Renal cortical epithelial cell (primary cell): ENCODE measurements at places on chromosomes 5 and 9. TPM values are rescaled to one million over a fixed set of nuclear protein-coding genes. Genes with fewer than 3 reads are reported as not detected.

DNA sequence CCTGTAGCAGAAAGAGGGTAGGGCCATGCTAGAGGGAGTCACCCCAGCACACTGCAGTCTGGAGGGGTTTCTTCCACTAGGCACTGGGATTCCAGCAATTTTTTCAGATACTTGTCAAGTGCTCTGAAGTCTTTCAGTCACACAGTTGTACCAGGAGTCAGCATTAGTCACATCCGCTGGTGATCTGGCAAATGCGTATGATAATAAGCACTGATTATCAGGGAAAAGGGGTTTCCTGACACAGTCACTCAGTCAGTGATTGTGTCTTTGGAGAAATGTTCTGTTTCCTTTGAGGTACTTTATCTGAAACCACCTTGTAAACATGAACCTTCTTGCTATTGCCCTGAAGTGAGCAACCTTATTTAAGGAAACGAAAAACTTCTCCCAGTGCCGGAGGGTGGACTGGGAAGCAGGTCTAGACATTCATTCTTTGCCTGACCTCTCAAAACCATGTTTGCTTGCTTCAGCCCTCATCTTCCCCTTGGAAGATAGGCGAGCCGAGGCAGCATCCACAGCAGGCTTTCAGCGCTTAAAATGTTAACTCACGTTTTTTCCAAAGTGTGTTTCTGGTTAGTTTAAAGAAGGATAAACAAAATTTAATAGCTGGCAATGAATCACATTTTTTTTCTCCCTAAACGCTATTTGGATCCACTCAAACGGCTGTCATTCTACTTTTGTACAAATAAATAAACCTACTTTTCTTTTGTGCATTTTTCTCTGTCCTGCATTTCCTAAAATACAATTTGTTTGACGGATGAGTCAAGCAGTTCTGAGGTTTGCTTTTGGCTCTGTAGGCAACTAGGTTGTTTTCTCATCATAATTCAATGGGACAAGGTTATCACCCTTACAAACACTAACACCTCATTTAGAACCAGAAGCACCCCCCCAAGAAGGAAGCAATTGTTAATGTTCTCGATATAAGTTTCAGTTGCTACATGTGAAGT is 77.7 kb downstream of the FOXD1 start:
- DNase-seq = peak; percentile 98

DNA sequence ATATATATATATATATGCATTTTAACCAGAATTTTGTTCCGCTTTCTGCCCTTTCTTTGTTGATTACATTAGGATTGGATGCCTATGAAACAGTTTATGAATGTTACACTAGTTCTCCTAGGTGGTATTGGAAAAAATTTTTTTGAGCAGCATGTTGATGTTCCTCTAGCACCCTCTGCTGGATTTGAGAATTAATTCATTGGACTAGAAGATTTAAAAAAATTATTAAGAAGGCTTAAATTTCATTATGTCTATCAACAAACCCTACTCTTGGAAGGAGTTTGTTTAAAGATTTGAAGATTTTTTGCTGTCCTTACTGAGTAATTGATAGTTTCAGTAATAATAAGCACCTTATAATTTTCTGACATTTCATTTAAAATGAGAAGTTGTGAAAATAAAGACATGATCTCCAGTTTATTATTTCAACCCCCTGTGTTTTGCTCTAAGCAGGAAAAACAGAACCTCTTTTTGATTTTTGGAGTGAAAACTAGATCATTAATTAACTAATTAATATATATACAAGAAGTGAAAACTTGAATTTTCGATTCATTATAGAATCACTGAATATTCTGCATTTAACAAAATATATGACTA is 89.6 kb downstream of the CCDC171 start:
- DNase-seq = peak; percentile 63

DNA sequence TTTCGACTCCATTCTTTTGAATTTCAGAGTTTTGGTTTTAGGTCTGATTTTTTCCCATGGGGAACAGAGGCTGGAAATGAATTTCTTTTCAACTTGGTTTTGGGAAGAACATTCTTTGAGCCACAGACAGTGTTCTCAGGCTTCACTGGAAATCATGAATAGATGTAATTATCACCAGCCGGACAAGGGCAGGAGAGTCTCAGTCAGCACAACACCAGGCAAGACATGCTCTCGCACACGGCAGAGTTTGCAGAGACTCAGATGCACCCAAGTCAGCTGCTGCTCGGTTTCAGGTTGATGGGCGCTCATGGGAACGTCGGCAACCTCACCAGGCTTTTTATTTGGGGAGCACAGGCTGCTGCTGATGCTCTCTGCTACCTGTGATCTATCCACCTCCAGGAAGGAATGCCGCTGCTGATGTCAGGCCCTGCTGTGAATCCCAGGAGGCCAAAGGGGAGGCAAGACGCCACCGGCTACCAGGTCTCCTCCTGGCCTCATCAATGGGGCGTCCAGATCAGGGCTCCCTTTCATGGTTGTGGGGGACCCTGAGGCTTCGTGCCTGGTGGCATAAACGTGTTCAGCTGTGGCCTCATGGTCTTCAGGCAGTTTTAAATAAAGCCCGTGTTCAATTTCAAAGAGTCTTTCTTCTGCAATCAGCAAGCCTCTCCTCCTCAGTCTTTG is 332.3 kb upstream of the IRX4 start:
- DNase-seq = no peak

DNA sequence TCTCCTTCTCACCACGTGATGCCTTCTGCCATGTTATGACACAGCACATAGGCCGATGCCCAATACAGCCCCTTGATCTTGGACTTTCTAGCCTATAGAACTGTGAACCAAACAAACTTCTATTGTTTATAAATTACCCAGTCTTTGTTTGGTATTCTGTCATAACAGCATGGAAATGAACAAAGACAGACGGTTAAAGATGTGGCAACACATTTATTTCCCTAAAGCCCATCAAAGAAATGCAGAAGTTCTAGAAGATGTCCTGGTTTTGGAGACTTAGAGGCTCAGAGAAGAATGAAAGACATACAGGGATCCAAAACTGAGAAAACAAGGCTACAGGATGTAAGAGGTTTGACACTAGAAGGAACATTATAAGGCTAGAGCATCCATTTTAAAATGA is 600.8 kb upstream of the DAB2 start:
- DNase-seq = no peak

- DNase-seq = no peak
Observed at GRCh38 chr5:131371835-131372234, 108.0 kb downstream of the CDC42SE2 start.

DNA sequence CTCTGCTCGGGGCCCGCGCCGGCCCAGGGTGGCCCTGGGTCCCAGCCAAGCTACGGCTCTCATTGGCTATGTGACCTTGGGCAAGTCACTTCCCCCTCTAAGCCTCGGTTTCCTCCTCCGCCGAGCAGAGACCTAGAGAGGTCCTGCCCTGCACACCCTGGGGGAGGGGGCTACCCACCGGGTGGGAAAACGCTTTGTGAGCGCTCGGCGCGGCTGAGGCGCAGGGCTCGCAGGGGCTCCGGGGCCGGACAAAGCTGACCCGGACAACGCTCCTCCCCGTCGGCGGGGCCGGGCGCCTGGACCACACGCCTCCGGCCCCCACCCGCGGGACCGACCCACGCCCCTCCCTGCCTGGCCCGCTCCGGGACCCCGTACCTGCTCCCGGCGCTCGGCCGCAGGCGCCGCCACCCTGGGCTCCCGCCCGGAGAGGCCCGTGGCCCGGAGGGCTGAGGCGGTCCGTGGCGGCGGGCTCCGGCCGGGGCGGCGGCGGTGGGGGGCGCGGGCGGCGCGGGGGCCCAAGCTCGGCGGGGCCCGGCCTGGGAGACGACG is 85.7 kb upstream of the MELK start:
- DNase-seq = no peak

DNA sequence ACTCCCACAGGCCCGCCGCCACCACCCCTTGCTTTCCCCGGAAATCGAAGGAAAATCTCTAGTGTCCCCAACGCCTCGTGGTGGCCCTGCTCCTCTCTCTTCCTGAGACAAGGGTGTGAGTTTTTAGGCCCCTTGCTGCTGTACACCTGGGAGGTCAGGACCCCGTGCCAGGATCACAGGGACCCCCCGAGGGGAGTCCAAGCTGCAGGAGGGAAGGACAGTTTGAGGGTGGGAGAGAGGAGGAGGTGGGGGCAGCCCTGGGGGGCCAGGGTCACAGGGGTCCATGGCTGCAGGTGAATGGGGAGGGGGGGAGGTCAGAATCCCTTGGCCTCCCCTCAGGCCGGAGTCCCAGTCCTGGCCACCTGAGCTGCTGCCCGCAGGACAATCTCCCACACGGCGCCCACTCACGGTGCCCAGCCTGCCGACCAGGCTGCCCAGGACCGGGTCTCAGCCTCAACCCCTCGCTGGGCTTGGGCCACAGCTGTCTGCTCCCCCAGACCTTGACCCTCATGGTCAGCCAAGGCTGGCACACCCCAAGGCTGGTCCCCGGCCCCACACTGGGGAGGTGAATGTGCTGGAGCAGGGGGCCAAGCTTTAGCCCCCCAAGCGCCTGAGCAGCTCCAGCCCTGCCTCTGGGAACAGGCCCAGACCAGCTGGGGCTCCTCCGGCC is 19.9 kb downstream of the TPPP start:
- DNase-seq = no peak

DNA sequence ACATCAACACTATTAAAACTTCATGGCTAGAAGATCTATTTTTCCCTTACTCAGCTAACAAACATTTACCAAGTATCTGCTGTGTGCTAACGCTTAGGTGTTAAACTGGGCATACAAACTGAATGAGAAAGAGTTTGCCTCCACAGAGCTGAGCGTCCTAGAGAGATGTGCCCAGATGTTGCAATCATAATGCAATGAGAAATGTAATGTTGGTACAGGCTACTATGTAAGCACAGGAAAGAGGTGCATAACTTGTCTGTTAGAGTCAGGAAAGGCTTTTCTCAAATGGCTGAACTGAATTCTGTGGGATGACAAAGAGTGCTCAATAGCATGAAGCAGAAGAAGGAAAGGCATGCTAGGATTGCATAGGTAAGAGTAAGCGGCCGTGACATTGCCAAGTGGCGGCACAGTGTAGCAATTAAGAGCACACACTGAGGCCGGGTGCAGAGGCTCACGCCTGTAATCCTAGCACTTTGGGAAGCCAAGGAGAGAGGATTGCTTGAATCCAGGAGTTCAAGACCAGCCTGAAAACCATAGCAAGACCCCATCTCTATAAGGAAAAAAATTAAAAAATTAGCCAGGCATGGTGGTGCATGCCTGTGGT is 137.8 kb downstream of the MEF2C start:
- peak; percentile 11 for DNase-seq

GRCh38 chr5:140292212-140293036 is 10.5 kb downstream of the PFDN1 start:
- no peak for DNase-seq

The SLC6A7 gene
- not detected in 2 replicates for total RNA-seq

- no peak for DNase-seq
Observed at GRCh38 chr9:71524516-71524915, 243.8 kb downstream of the CEMIP2 start.

DNA sequence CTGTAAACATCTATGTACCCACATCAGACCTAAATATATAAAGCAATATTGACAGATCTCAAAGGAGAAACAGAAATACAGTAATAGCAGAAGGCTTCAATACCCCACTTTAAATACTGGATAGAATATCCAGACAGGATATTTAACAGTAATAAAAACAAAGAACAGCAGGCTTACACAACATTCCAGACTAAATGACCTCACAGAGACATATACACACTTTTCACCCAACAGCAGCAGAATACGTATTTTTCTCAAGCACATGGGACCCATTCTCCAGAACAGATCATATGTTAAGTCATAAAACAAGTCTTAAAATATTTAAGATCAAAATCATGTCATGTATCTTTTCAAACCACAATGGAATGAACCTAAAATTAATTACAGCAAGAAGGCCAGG is 76.8 kb downstream of the CAMSAP1 start:
- no peak for DNase-seq

GRCh38 chr5:434443-435146 is 8.4 kb upstream of the EXOC3 start:
- no peak for DNase-seq

DNA sequence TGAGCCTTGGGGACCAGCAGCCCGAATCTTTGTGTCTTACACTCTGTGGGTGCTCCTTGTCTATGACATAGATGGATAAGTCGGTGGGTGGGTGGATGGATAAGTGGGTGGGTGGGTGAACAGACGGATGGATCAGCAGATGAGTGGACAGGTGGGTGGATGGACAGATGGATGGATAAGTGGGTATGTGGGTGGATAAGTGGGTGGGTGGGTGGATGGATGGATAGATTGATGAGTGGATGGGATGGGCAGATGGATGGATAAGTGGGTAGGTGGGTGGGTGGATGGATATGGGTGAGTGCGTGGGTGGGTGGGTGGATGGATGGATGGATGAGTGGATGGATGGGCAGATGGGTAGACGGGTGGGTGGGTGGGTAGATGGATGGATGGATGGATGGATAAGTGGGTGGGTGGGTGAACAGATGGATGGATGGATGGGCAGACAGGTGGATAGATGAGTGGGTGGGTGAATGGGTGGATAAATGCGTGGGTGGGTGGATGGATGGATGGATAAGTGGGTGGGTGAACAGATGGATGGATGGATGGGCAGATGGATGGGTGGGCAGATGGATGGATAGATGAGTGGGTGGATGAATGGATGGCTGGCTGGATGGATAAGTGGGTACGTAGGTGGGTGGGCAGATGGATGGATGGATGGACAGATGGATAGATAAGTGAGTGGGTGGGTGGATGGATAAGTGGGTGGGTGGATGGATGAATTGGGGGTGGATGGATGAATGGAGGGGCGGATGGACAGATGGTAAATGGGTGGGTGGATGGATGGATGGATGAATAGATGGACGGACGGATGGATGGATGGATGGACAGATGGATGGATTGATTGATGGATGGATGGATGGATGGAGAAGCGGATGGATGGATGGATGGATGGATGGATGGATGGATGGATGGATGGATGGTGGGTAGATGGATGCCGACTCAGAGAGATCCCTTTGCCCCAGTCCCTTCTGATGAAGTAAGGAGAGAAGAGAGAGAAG is 121.2 kb downstream of the VAV2 start:
- no peak for DNase-seq

DNA sequence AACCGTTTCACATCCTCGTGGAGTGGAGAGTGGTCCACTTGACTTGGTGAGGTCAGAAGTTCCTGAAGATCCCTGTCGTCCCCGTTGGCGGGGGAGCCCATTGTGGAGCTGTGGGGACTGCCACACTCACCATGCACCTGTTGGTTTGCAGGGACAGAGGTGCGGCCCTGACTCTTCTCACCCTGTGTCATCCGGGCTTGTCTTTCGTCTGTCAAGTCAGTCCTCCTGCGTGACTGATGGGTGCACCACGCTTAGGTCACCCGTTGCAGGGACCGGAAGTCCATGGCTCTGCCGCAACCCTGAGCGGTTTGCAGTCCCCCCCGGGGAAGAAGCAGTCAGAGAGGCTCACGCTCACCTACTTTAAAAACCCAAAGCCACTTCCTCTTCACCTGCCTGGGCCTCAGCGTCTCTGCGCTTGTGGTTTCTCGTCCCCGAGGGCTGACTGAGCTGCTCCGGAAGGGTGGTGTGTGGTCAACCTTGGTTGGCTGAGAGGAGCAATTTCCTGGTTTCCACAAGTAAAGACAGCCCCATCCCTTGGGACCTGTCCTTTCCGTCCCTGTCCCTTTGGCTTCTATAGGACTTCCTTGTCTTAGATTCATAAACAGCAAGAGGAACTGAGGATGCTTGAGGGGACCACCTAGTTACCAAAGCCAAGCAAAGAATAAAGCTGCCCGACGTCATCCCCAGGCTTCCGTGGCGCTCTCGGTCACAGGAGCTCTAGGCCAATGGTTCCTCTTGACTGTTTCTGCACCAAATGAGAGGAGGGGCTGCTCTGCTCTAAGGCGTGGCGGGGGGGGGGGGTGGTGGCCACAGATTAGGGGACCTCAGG is 53.2 kb downstream of the USP20 start:
- no peak for DNase-seq
